Pons (tissue), 1 donor: ENCODE measurements at places on chromosomes 13 and 19.

- DNase-seq = no peak
Observed at GRCh38 chr13:80386592-80386991, 45.7 kb upstream of the SPRY2 start.

GRCh38 chr13:99228737-99229691, 28.4 kb downstream of the UBAC2 start:
- no peak for DNase-seq

DNA sequence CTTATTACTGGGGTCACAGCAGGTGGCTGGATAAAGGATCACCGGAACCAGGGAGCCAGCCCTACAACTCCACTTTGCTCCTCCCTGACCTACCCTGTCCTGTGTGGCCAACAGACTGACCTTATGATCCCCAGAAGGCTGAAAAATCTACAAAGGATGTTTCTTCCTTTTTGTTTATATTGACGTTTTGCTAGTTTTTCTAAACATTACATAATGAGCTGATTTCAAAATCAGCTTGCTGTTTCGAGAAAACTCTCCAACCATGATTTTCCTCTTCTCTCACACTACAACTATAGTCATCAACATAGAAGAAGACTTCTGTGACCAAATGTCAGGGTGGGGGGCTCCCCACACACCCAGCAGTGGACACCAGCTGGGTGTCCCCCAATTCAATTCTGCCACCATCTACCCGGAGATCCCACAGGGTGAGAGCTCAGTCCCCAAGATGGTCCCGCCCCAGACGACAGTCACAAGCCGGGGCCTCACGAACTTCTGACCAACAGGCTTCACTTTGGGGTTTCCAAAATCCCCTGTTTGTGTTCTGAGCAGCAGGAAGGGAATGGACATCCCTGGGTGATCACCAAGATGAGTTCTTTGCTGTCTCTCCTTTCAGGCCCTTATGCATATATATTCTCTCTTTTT, 35.0 kb downstream of the ZNF536 start:
- DNase-seq = no peak

DNA sequence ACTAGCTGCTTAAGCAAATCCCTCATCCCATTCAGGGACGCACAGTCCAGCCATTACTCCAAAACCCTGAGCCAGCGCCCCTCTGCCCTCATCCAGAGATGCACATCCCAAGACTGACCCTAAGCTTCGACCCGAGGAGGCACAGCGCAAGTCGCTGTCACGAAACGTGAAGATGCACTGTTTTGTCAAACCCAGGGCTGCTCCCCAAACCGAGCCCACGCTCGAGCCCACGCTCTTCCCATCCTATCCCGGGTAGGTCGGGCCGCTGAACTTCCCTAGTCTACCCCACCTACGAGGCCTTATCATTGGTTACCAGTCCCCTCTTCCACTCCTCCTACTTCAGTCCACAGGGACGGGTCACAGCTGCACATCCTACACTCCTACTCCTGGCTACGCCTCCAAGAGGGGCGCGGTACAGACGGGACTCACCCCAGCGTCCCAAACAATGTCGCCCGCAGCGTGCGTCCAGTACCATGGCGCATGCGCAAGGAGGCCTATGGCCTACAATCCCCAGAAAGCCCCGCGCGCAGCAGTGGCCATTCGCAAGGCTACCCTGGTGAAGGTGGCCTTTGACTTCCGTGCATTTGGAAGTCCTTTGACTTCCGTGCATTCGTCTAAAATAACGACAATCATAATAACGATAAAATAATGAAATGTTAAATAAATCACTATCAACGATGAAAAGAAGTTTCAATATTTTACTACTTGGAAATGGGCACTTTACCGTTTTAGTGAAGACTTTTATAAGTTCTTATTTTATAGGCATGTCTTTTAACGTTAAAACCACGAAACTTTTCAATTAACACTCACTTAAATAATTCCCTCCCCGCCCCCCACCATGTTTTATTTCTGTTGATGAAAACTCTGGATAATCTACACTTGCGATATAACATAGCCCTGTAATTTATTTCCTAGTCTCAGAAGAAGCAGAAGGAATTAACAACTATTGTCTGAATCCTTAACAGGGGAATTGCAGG, at the start of gene ZNF285:
ZNF285 (minus strand) TSS at position 470 of the 977 bp plus-strand sequence. CDS start 4,395 bp downstream, outside the sequence.
- DNase-seq = peak; percentile 86

DNA sequence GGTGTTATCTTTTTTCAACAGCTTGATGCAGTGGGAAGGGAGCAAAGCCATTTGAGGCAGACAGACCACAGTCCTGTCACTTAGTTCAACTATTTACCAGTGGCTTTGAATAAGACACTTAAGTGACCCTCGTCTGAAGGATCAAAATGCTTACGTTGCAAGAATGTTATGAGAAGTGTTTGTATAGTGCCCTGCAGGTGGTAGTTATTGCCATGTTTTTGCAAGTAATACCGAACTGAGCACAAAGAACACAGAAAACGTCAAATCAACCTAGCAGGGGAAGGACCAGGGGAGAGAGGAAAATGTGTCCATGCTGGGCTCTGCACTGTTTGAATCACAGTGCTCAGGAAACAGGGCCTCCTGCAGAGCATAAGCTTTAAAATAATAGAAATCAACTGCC, 2.8 kb downstream of the SOHLH2 start:
- DNase-seq = no peak

DNA sequence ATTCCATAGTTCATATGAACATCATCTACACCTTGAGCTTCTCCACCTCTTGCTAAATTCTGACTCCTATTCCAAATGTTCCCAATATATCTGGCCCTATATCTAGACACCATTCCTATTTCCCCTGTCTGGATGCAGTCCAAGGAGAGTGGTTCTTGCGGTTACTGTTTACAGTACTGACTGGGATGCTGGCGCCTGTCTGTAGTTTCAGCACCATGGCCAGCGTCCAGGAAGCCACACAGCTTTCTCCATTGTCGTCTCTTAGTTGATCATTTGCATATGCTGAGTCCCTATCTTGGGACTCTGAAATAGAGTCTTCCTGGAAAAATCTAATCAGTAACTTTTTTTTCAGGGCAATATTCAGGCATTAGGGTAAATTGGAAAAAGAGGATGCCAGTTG, 14.9 kb downstream of the LAIR2 start:
- DNase-seq = peak; percentile 40
